Uterus (tissue), 4 donors: ENCODE measurements at places on chromosomes 3 and 15. TPM values are rescaled to one million over a fixed set of nuclear protein-coding genes. Genes with fewer than 3 reads are reported as not detected.
A peak's percentile ranks its signal among the peaks of the same experiment; 100 is the strongest.

FBXW12 gene
- not detected for total RNA-seq

TNNC1 gene
- not detected for total RNA-seq

DNAH1 gene
- total RNA-seq: 5.9 TPM

DNA sequence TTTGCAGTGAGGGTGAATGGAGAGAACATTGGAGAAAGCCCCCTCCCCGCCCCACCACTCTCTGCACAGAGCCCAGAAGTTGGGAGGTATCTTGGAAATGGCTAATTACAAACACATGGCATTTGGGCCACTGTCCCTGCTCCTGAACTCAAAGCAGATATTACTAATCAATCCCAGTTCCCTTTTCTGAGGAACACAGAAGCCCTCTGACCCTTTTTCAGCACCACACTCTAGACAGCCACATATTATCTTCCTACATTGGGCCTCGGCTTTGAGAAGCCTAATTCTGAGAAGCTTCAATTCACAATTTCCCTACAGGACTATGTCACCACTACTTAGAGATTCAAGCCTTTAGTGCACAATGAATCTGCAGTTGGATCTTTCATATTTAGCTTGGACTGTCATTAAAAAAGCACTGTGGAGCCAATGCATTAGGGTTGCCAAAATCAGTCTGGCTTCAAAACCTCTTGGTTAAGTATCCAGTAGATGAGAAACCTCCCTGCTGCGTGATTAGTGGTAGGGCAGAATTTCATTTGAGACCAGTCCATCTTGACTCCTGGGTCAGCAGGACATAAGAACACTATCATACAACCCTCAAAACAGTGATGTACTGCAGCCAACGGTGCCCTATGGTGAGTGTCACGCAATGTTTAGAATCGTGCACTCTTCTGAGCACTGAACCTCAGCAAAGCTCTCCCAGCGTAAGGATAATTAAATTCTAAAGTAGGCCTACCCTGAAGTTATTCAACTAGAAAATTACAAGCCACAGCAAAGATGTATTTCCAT, 26.1 kb downstream of the MGLL start:
- DNase-seq: no peak

DNA sequence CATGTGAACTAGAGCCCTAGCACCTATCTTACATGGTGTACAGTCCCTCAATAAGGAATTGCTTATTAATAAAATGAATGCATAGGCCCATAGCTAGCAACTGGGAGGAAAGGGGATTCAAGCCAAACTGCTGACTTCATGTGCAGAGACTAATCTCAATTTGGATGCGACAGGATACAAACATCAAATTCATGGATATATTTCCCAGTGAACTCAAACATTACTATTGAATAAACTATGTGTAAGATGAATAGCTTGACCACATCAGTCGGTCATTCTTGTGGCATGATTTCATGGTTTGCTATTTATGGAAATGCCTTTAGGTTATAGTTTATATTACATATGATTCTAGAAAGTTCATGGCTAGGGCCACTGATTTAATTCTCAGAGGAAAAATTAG, 268.6 kb upstream of the SLITRK3 start:
- no peak for DNase-seq

- peak; percentile 25 for DNase-seq
These were observed 50.3 kb upstream of the ATP13A3 start for GRCh38 chr3:194536871-194537637.
